ENCODE measurements at places on chromosomes 3 and 15. TPM values are rescaled to one million over a fixed set of nuclear protein-coding genes. Genes with fewer than 3 reads are reported as not detected.

GRCh38 chr15:69096196-69096595, 64.2 kb upstream of the GLCE start:
- DNase-seq: no peak

GRCh38 chr15:60569596-60569995, 90.7 kb upstream of the ICE2 start:
- DNase-seq: no peak

- DNase-seq: no peak
Observed at GRCh38 chr3:126546549-126547239, 12.0 kb downstream of the C3orf22 start.

GRCh38 chr3:125129512-125129997, 73.8 kb upstream of the HEG1 start:
- DNase-seq: peak; percentile 79

DNA sequence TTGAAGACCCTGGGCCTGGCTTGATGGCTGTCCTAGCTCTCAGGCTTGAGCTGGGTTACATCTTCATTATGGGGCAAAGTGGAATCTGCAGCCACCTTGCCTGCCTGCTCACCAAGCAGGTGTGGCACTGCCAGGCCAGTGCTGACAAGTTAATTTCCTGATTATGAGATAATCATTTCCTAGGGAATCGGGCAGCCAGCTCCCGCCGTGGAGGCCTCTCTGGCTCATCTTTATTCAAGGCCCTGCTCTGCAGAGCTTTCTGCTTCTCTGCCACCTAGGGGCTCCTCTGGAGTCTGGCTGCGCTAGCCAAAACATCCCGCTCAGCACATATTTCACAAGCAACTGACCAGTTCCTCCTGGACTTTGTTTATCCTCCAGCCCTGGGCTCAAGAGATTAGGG, 9.9 kb downstream of the LOXL1 start:
- no peak for DNase-seq

DNA sequence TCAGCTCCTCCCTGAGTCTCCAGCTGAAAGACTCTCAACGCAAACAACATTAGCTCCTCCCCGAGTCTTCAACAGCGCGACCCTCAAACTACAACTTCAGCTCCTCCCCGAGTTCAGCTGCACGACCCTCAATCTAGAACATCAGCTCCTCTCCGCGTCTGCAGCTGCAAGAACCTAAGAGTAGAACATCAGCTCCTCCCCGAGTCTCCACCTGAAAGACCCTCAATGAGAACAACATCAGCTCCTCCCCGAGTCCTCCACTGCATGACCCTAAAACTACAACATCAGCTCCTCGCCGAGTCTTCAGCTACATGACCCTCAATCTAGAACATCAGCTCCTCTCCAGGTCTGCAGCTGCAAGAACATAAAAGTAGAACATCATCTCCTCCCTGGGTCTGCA, 78.3 kb downstream of the TFRC start:
- no peak for DNase-seq

DNA sequence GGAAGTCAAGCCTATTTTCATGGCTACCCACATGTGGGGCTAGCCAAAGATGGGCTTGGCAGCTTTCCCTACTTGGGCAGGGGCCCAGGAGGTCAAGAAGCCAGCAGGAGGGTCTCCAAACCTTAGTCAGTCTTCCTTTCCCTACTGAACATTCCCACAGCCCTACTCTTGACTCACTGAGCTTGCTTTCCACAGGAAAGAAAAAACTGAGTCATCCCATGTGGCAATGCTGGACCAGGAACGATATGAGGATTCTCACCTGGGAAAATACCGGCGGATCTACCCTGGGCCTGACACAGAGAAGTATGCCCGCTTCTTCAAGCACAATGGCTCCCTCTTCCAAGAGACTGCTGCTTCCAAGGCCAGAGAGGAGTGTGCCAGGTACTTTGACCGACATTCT, 3.7 kb upstream of the NGRN start:
- DNase-seq: peak; percentile 78

GRCh38 chr3:105747696-105748095, 121.1 kb downstream of the CBLB start:
- no peak for DNase-seq

Gene PAK6
- total RNA-seq: 30.4 TPM

Gene CD96
- not detected for total RNA-seq

Gene SCN11A
- total RNA-seq: not detected
